ENCODE measurements at places on chromosomes 3 and 15.

GRCh38 chr15:81106560-81106959, 27.5 kb upstream of the CFAP161 start:
- DNase-seq: no peak

DNA sequence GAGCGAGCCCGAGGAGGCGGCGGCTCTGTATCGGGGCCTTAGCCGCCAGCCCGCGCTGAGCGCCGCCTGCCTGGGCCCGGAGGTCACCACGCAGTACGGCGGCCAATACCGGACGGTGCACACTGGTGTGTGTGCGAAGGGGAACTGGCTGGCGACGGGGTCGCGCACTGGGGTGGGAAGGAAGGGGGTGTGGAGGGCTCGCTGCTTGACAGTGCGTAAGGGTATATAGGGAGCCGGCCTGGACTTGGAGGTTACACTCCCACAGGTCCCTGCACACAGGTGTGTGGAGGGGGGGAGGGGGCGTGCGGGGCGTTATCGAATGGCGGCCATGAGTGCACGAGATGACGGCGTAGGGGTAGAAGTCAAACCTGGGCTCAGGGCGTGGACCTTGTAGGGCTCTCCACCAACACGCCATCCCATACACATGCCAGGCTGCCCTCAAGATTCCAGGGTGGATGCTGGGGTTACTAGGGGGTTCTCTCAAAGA, 389 bp downstream of the APEH start:
- no peak for DNase-seq

DNA sequence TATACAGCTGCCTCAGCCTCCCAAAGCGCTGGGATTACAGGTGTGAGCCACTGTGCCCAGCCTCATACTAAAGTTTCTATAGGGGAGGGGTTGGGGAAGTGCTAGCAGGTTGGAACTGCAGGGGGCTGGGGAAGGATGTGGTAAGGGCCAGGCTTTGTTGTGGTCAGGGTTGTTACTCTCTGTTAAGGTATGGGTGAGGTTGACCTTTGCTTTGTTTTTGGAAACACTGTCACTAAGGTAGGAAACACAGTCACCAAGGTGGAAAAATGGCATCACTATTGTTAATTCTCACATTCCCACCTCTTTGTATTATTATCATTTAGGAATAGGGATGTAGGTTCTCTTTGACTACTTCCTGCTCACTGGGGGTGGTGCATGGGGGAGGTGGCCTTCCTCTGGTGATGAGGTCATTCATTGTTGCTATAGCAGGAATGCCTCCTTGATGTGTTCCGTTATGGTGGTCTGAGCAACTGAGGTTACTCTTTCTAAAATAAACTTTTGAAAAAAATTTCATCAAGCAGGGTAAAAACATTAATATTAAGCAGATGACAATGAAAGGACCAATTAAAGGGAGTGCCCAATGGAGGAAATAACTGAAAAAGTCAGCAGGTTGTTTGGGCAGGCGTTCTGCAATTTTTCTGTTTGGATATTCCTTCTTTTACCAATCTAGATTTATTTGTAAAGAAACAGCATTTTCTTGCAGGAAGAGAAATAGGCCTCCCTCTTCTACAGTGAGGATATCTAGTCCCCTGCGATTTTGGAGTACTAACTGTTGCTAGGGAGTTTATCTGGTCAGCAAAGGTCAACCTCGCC, 150.5 kb downstream of the WDR76 start:
- DNase-seq: no peak

DNA sequence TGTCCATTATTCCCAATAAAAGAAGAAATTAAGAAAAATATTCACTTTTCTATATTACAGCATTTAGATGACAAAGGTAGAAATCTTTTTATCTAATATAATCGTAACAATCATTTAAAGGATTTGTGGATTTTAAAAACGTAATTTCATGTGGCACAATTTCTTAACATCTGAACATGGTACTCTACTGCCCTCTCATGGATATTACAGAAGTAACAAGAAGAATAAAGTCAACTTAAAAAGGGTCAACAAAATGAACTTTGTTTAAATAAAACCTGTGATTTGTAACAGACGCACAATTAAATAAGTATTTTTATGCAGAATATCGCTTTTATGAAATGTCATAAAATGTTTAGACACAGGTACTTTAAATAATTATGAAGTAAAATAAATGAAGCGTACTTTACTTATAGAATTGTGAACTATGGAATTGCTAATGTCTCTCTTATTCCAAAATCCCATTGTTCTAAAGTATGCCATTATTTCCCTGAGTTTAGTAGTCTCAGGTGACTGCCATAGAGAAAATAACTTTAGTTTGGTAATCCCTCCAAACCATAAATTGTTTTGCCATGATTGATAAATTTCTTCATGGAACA, 366.8 kb upstream of the ZNF385D start:
- no peak for DNase-seq

- no peak for DNase-seq
Measured at GRCh38 chr15:34470091-34470490, 32.5 kb upstream of the GOLGA8A start.

- no peak for DNase-seq
Measured at GRCh38 chr15:25946241-25946805, 83.2 kb upstream of the ATP10A start.

GRCh38 chr3:197356741-197357140, 58.3 kb upstream of the DLG1 start:
- DNase-seq: no peak

GRCh38 chr3:143171141-143171980, 51.8 kb downstream of the CHST2 start:
- DNase-seq: no peak

DNA sequence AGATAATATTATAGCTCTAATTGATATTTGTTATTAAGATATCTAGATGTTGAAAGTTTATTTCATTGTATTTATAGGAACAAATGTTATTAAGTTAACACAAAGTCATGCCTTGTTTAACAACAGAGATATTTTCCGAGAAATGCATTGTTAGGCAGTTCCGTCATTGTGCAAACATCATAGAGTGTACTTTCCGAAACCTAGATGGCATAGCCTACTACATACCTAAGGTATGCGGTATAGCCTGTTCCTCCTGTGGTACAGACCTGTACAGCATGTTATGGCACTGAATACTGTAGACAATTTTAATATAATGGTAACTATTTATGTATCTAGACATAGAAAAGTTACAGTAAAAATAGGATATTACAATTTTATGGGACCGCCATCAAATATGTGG, 114.3 kb downstream of the NAALADL2 start:
- no peak for DNase-seq

DNA sequence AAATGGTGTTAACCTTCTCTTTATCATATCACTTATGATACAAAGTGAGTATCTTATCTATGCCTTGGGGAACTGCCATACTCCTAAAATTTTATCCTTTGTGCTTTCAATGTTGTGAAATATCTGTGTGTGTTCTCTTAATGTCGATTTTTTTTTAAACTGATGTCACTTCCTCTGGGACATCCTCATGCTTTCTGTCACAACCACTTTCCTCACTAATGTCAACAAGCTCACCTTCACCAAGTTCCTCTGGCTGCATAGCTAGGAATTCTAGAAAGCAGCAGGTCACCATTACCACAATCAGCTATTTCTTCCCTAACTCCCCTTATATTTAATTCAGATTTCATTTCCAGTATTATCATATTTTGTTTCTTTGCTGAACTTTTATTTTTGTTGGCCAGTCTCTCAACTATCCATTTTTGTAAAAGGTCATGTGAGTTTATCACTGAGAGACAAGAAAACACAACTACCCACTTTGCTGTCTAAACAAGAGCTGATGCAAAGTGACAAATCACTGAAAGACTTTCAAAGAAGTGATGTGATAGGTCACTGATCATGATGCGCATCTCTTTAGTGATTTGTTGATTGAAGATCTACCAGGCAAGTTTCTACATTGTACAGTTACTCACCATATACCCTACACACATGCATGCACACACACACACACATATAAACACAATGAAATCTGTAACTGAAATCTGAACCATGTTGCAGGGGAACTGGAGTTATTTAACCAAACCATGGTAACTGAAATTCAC, 369.0 kb downstream of the ULK4 start:
- DNase-seq: no peak
